ENCODE measurements at places on chromosomes 3 and 15.

DNA sequence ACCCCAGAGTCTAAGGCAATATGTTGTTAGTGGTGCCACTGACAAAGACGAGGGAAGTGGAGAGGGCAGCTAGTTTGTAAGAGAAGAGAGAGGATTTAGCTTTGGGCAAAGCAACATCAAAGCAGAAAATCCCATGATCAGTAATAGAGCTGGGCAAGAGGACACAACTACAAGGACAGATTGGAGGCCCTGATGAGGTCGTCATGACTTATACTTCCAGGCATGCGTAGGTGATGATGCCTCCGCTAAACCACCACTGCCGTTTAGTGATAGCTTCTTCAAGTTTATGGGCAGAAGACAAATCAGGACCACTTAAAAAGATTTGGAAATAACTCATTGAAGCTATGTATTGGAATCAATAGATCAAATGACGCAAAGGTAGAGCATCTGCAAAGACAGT is 2.6 kb downstream of the HRG start:
- DNase-seq = no peak

DNA sequence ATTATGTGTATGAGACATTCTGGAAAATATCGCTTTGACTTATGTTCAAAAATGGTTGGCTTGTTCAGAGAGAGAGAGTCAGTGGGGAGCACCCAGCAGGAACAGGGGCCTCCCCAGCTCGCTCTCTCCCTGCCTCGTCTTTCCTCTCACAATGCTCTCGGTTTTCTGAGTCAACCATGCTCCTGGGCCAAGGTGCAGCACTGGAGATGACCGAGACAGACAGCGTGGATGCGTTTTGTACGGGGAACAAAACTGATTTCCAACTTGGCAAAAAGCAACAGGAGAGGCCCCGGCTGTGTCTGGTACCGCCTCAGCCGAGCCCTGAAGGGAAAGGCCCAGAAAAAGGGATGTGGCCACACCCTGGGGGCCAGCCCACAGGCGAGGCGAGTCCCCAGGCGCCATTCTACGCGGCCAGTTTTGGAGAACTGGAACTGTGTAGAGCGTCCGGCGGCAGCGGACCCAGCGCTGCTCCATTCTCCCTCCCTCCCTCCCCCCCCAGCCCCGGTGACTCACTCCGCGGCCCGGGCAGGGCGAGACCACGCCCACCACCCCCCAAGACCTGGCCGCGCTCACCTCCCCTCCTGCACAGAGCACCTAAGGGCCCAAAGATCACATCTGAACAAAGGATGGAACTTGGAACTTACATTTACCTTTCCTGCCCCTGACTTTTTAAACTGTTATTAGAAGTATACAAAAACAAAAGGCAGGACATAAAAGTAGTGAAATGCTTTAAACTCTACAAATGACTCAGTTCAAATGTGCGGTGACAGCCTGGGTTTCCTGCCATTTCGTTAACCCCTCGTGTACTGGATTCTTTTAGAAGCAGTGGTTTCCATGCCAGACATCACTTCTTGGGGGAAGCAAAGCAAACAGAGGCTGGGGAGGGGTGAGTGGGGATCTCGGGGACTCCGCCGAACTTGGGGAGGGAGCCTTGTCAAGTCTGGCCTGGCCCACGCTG is 12.7 kb downstream of the ATP10A start:
- DNase-seq = no peak

GRCh38 chr3:50237133-50237651 is 1.2 kb downstream of the GNAI2 start:
- DNase-seq = no peak

DNA sequence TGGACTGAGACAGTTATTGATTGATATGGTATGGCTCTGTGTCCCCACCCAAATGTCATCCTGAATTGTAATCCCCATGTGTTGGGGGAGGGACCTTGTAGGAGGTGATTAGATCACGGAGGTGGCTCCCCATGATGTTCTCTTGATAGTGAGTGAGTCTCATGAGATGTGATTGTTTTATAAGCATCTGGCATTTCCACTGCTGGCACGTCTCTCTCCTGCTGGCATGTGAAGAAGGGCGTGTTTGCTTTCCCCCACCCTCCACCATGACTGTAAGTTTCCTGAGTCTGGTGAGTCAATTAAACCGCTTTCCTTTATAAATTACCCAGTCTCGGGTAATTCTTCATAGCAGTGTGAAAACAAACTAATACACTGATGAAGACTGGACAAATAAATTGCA is 105.6 kb upstream of the MELTF start:
- DNase-seq = no peak

- DNase-seq = no peak
Observed at GRCh38 chr3:164641071-164641470, 437.2 kb downstream of the SI start.

- DNase-seq = no peak
Observed at GRCh38 chr15:42050484-42051255, 29.8 kb upstream of the PLA2G4E start.

- DNase-seq = no peak
Observed at GRCh38 chr15:62879770-62880169, 162.8 kb upstream of the TPM1 start.

DNA sequence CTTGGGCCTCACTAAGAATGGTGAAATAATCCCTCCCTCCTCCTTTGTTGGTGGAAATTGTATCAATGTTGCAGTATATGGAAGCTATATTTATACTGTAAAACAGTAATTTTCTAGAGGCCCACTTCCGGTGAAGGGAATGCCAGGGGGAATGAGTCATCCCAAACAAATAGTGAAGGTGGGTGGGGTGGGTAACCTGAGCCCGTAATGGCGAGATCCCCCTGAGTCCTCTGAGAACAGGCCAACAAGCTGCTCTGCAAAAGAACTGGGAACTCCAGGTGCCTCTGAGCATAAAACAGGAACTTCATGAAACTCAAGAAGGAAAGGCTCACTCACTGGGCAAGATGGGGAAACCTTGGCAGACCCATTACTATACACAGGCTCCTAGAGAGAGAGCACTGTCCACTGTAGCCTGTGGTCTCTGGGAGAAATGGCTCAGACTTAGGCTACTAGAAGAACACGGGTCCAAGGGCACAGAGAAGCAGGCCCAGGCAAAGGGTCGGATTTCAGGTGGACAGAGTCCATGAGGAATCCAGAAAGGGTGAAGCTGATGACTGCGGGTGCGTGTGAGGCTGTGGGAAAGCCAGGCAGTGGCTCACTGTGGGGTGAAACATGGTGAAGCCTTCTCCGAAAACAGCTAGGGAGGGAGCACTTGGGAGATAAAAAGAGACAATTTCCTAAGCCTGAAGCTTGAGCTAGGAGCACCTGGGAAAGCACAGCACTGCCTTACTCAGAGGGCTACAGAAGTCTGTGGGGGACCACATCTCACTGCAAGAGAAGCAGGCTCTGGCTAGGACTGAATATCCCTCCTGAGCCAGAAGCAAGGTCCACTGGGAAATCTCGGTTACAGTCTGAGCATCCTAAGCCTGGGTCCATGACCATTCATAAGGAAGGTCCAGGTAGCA is 19.8 kb downstream of the LARP6 start:
- DNase-seq = no peak

- DNase-seq = no peak
Observed at GRCh38 chr3:6605227-6605626, 255.7 kb upstream of the GRM7 start.

- DNase-seq = no peak
Observed at GRCh38 chr15:28075573-28075972, 23.5 kb downstream of the OCA2 start.

DNA sequence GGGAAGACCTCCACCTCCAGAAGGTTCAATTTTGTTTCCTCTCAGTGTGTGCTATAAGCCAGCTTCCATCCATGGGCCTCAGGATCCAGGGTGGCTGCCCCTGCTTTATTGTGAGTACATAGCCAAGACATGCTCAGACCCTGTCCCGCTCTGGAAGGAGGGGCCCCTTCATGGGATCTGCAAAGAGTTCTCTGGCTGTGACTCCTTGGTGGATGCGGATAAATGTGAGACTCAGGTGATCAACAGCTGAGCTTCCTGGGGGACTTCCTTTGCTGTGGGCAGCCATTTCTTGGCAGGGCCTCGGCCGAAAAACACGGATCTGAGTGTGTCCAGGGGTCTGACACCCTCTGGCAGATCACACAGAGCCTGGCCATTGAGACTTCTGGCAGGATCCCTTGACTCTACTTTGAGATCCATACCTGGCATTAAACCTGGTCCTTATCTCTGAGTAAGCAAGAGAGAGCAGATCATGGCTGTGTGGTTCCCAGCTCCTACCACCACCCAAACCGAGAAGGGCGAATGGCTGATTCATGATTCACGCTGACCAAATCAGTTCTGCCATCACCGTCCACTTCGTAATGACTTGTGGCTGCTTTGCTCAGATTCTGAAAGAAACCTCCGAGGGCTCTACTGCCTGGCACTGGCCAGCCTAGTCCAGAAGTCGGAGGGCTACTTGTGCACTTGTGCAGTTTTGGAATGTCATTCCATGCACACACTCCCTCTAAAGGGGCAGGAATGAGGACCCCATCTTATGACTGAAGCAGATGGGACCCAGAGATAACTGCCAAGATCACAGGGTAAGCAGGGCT is 68.1 kb downstream of the SENP2 start:
- no peak for DNase-seq

DNA sequence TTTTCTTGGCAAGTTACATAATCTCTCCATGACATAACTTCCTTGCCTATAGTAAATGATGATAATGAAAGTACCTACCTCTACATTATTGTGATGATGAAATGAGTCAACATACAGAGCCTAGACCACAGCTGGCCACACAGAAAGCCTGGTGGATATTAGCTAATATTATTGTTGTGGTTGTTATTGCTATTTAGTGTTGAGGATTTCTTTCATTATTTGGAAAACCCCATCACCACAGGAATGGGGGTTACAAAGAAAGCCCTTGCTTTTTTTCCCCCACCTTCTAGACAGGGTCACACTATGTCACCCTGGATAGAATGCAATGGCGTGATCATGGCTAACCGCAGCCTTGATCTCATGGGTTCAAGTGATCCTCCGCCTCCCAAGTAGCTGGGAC is 125.0 kb downstream of the PDZRN3 start:
- no peak for DNase-seq

DNA sequence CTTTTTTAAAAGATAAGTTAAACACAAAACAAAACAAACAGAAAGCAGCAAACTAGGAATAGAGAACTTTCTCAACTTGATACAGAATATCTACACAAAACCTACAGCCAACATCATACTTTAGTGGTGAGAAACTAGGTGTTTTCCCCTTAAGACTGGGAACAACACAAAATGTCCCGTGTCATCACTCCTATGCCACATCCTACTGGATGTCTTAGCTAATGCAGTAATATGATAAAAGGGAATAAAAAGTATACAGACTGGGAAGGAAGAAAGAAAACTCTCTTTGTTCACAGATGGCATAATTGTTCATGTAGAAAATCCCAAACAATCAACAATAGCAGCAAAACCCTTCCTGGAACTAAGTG is 45.9 kb downstream of the TMEM45A start:
- DNase-seq = no peak

DNA sequence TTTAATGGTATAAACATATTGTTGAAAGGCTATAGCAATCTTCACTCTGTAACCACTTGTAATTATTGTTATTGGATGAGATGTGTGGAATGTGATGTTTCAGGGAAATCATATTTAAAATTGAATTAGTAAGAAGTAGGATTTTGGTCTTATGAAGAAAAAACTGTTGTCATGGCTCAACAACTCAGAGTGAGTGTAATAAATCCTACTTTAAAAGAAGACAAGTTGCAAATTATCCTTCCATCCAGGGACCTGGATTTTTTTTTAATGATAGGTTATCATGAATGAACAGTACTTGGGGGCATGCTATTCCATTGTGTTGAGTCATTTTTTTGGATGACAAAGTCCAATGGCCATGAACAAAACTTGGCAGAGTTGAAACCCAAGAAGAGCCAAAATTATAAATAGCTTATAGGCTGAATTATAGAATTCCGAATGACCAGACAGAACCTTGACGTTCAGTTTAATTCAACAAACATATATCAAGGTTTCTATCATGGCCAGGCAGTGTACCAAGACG is 625.5 kb upstream of the ZNF717 start:
- no peak for DNase-seq

Data from cerebellar nuclear complex (tissue), 1 donor.